ENCODE measurements at places on chromosomes 12 and 14. TPM values are rescaled to one million over a fixed set of nuclear protein-coding genes. Genes with fewer than 3 reads are reported as not detected.
A peak's percentile ranks its signal among the peaks of the same experiment; 100 is the strongest.

- no peak for DNase-seq
These were observed 2.8 kb downstream of the PTMS start for GRCh38 chr12:6768990-6769389.

DNA sequence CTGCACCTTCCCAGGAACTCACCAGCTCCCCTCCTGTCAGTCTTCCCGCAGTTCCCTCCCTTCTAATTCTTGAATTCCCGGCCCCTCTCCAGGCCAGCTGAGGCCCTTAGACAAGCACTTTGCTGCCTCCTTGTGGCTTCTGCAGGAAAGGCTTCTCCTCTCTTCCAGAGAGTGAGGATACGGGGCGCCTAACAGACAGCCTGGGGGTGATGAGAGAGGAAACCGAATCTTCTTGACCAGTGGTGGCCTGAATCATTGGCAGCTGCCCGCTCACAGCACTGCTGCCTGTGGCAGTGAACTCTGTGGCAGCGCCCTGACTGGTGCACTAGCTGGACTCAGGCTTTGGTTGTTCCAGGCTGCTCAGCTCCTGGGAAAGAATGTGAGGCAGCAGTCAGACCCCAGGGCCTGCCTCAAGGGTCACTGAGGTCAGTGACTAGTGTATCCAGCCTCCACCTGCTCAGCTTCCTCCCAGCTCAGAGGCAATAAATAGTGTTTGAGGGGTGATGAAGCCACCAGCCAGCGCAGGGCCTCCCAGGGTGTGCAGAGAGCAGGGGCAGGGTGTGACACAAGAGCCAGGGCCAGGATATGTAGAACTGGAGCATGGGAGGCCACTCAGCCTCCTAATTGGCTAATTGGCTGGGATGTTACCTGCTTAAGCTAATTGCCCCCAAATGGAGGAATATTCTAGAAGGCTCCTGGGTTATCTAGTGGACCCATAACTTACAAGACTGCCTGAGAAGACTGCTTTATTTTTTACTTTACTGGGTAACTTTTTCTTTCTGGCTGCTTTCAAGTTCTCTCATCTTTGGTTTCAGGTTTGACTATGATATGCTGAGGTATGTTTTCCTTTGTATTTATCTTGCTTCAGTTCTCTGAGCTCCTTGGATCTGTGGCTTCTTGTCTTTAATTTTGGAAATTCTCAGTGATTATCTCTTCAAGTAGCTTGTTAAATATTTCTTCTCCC, 12.9 kb upstream of the MCRS1 start:
- peak; percentile 27 for DNase-seq

GRCh38 chr14:68986926-68987652, 8.0 kb upstream of the ACTN1 start:
- no peak for DNase-seq

Gene FOXG1
- total RNA-seq = not detected

DNA sequence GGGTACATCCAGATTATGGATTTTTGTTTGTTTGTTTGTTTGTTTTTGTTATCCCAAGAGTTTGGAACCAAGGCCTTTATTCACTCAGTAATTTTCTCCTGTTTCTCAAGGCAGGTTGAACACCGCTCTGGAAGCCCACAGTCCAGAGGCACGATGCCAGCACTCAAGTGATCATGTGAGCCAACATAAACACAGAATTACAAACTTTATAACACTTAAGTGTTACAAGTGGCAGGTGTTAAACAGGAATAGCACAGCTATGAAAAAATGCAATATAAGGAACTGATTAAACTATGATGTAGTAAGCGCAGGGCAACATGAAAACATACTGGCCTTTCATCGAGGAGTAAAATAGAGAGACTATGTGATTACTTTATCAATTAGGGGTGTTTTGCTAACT, 1885.8 kb upstream of the SEL1L start:
- no peak for DNase-seq

GRCh38 chr14:104792101-104792884, 3.3 kb downstream of the AKT1 start:
- DNase-seq = no peak

GRCh38 chr14:61281186-61281947, at the start of gene TMEM30B:
TMEM30B (minus strand) TSS chr14:61281338; CDS start chr14:61281147, 191 bp downstream.
- no peak for DNase-seq

GRCh38 chr12:78324234-78324633, 493.5 kb downstream of the NAV3 start:
- DNase-seq = no peak

GRCh38 chr12:46832130-46832704, 6.4 kb upstream of the SLC38A4 start:
- DNase-seq = no peak

DNA sequence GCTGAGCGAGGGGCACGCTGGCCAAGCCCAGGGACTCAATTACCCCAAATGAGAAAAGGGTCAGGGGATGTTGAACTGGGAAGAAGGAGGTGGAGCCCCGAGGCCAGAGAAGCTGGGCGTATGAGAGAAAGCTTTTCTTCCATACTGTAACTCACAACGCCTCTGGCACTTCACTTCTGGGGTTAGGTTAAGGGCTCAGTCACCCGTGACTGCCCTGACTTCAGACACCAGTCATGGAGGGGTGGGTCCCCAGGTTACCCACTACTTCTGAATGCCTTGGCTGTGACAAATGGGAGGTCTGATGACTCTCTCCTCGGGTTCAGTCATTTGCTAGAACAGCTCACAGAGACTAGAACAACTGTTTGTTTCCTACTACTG, 5.5 kb upstream of the GPR132 start:
- DNase-seq = no peak

DNA sequence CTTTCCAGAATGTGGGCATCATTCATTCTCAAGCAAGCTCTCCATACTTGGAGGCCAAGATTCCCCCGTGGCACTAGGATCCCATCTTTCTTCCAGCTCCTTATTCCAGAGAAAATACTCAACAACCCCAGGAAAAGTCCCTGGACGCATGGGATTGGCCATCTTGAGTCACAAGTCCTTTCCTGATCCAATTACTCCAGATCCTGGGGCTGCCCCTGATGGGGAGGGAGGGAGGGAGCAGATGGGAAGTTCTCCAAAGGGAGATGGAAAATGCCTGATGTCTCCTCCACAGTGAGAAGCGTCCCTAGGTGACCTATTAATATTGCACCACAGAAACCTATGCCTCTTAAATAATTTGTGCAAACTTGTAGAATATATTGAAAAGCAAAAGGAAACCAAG, 12.4 kb upstream of the KCNK13 start:
- DNase-seq = no peak
